ENCODE measurements at places on chromosomes 5 and 9.

GRCh38 chr5:28310696-28311095, 1272.3 kb upstream of the CDH9 start:
- H3K4me3 ChIP-seq, result no peak overlapping the region
- H3K27me3 ChIP-seq, result no peaks in the 10 kb centered on the region
- H3K27ac ChIP-seq, result no peak overlapping the region

- no peaks in the 10 kb centered on the region for H3K27me3 ChIP-seq
- no peaks in the 10 kb centered on the region for H3K4me1 ChIP-seq
- H3K36me3 ChIP-seq, result no peaks in the 10 kb centered on the region
These were observed 239.3 kb upstream of the PRDM9 start for GRCh38 chr5:23268136-23268535.

DNA sequence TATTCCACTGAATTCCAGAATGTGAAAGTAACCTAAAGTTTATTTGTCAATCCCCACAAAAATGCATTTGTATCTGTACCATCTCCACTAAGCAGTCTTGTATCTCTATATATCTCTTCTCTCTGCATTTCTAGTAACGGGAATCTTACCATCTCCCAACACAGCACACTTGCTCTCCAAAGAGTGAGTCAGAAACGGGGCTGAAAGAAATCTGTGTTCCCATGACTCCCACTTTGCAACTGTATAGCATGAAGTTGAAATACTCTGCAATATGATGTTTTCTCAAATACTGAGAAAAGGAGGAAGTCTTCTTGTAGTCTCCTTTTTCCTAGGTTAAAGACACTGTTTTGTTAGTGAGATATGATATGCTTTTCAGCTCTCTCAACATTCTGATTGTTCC, 848.8 kb upstream of the ACO1 start:
- no peak overlapping the region for H3K27ac ChIP-seq
- no peaks in the 10 kb centered on the region for H3K36me3 ChIP-seq
- no peaks in the 10 kb centered on the region for H3K4me1 ChIP-seq
- H3K4me3 ChIP-seq, result no peak overlapping the region

DNA sequence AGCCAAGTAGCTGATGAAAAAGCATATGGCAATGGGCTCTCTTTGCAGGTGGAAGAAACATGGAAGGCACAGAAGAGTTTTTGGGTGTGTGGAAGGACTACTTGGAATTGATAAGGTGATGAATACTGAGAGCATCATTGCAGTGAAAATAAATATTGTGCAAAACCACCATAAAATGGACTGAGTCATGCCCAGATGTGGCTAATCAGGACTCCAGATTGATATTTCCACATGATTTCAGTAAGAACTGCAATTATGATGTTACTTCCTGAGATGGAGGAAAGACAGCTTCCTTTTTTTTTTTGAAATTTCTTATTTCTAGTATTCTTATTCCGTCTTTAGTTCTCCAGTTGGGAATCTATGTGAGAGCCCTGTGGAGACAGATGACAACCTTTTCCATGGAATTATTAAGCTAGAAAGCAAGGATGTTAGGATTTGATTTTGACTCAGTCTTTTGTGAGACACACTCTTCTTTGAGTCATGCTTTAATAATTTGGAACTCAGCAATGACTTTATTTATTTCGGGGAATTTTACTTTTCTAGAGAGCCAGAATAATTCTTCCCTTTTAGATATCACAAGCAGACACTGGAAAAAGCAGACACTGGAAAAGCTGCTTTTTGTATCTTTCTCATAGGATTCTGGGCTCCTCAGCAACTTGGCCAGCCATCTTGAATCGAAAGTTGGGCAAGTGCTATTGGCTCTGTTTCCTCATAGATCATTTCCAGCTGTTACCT, 94.2 kb upstream of the VCAN start:
- no peak overlapping the region for H3K27ac ChIP-seq
- H3K4me1 ChIP-seq, result no peaks in the 10 kb centered on the region
- no peak for DNase-seq

GRCh38 chr5:14506140-14506538, 75.5 kb upstream of the OTULINL start:
- no peaks in the 10 kb centered on the region for H3K4me1 ChIP-seq
- DNase-seq, result no peak
- H3K27me3 ChIP-seq, result no peaks in the 10 kb centered on the region
- H3K4me3 ChIP-seq, result no peak overlapping the region
- peaks cover 17% of the 10 kb centered on the region for H3K36me3 ChIP-seq
- H3K27ac ChIP-seq, result no peak overlapping the region

GRCh38 chr9:99433555-99433954, 211.5 kb downstream of the SEC61B start:
- no peaks in the 10 kb centered on the region for H3K4me1 ChIP-seq
- H3K27ac ChIP-seq, result peak overlapping the region; percentile 2
- H3K4me3 ChIP-seq, result no peak overlapping the region
- no peaks in the 10 kb centered on the region for H3K27me3 ChIP-seq

DNA sequence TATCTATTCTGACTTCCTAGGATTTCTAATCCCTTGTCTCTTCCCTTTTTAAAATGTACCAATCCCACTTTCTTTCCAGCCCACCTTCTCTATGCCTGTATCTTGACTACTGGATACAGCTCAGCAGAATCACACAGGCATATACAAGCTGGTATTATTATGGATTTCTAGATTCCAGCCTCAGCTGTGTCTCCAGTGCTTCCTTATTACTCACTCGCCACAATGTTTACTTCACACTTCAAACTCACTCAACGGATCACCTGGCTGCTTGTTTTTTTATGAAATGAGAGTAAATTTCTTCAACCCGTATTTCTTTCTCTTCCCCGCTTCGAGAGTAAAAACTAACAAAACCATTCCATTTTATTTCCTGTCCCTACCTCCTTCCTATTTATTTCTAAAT, 38.8 kb downstream of the CWC27 start:
- H3K36me3 ChIP-seq, result peaks cover 7% of the 10 kb centered on the region
- no peaks in the 10 kb centered on the region for H3K4me1 ChIP-seq
- no peak for DNase-seq
- H3K27ac ChIP-seq, result no peak overlapping the region
- H3K4me3 ChIP-seq, result no peak overlapping the region

GRCh38 chr5:141570655-141571054, 48.1 kb downstream of the DIAPH1 start:
- DNase-seq, result no peak
- H3K36me3 ChIP-seq, result peaks cover 82% of the 10 kb centered on the region
- peaks cover 13% of the 10 kb centered on the region for H3K4me1 ChIP-seq
- no peak overlapping the region for H3K4me3 ChIP-seq

- no peaks in the 10 kb centered on the region for H3K4me1 ChIP-seq
- DNase-seq, result no peak
- H3K4me3 ChIP-seq, result no peak overlapping the region
- H3K27me3 ChIP-seq, result no peaks in the 10 kb centered on the region
These were observed 132.6 kb downstream of the PHF2 start for GRCh38 chr9:93708987-93709302.

DNA sequence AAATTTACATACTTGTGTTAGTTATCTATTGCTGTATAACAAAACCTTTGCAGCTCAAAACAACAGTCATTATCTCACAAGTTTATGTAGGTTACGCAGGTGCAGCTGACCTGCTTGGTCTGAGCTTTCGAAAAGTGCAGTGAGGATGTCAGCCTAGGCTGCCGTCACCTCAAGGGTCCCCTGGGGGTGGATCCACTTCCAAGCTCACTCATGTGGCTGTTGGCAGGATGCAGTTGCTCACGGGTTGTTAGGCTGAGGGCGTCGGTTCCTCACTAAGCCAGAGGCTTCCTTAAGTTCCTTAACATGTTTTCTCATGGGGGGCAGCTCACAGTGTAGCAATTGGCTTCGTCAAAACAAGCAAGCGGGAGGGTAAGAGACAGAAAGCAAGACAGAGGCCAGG, 139.8 kb downstream of the DOCK8 start:
- peaks cover 48% of the 10 kb centered on the region for H3K4me1 ChIP-seq
- no peak overlapping the region for H3K27ac ChIP-seq
- no peaks in the 10 kb centered on the region for H3K27me3 ChIP-seq
- no peak overlapping the region for H3K4me3 ChIP-seq

GRCh38 chr5:81980160-81980559, 8.3 kb downstream of the ATG10 start:
- H3K27me3 ChIP-seq, result no peaks in the 10 kb centered on the region
- H3K4me3 ChIP-seq, result no peak overlapping the region
- no peak overlapping the region for H3K27ac ChIP-seq
- DNase-seq, result no peak

GRCh38 chr5:170389550-170389892, 354 bp upstream of the KCNMB1 start:
- no peak for DNase-seq
- peaks cover 52% of the 10 kb centered on the region for H3K27me3 ChIP-seq
- H3K4me1 ChIP-seq, result peaks cover 9% of the 10 kb centered on the region
- no peak overlapping the region for H3K27ac ChIP-seq

DNA sequence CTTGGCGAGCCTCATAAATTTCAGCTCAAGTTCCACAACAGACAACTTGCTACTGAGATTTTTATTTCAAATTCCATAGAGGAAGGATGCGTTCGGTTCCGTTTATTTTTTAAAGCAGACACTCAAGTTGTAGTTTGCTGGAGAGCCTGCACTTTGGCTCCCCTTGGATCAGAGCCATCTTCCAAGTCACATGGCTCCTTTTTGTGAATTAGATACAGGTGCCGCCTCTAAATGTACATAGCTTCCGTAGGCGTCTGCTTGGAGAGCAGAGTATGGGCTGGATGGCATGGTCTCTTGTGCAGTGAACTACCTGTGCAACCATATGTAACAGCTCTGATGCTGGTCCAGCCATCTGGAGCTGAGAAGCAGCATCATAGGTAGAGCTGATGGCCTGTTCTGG, 73.9 kb upstream of the WWC1 start:
- DNase-seq, result no peak
- no peaks in the 10 kb centered on the region for H3K36me3 ChIP-seq
- peaks cover 9% of the 10 kb centered on the region for H3K4me1 ChIP-seq
- no peaks in the 10 kb centered on the region for H3K27me3 ChIP-seq

DNA sequence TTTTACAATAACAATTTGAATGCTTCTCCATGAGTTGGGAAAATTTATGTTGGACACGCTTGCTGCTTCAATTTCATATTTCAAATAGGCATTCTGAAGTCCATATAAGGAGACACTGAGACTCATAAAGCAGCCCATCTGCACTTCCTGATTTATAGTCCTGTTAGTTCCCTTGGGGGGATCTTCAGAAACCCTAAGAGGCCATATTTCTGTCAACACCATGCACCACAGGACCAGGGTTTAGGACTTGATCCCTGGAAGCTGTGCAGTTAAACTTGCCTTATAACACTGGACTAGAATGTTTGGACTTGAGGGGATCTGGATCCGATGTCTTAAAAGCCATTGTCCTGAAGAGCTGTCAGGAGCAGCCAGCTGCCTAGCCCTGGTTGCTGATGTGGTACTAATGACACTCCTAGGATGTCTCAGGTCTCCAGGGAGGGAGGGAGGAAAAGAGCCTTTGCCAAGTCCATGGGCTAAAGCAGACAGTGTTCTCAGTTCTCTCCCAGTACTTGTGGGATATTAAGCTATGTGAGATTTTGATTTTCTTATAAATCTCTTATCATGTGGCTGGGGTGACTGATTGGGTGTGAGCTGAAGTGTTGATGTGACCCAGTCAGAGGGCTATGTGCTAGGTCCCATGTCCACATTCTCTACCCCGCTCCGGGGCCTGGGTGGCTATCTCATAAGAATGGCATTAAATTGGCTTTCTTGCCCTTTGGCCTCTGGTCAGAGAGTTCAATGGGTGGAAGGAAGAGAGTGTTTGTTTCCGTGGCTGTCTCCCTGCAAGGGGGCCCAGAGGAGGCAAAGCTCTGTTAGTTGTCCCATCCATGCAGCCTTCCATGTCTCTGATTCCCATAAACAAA, 399.8 kb downstream of the OSTF1 start:
- no peaks in the 10 kb centered on the region for H3K4me1 ChIP-seq
- no peaks in the 10 kb centered on the region for H3K27me3 ChIP-seq
- DNase-seq, result no peak
- no peaks in the 10 kb centered on the region for H3K36me3 ChIP-seq
- no peak overlapping the region for H3K4me3 ChIP-seq

- H3K36me3 ChIP-seq, result no peaks in the 10 kb centered on the region
- DNase-seq, result no peak
- no peaks in the 10 kb centered on the region for H3K4me1 ChIP-seq
These were observed 222.6 kb downstream of the ROR2 start for GRCh38 chr9:91727316-91727861.

GRCh38 chr5:119049824-119050449, 20.9 kb upstream of the DMXL1 start:
- H3K27me3 ChIP-seq, result no peaks in the 10 kb centered on the region
- H3K4me3 ChIP-seq, result no peak overlapping the region
- no peaks in the 10 kb centered on the region for H3K36me3 ChIP-seq
- no peak overlapping the region for H3K27ac ChIP-seq

GRCh38 chr9:130174920-130175321, 2.7 kb downstream of the NCS1 start:
- no peak overlapping the region for H3K27ac ChIP-seq
- peak overlapping the region; percentile 59 for H3K4me3 ChIP-seq
- peaks cover 4% of the 10 kb centered on the region for H3K36me3 ChIP-seq
- no peaks in the 10 kb centered on the region for H3K4me1 ChIP-seq
- peaks cover 22% of the 10 kb centered on the region for H3K27me3 ChIP-seq

- H3K4me3 ChIP-seq, result no peak overlapping the region
- H3K27me3 ChIP-seq, result peaks cover 100% of the 10 kb centered on the region
- no peak for DNase-seq
- peaks cover 12% of the 10 kb centered on the region for H3K4me1 ChIP-seq
These were observed 1.0 kb upstream of the TSLP start for GRCh38 chr5:111070272-111071134.

DNA sequence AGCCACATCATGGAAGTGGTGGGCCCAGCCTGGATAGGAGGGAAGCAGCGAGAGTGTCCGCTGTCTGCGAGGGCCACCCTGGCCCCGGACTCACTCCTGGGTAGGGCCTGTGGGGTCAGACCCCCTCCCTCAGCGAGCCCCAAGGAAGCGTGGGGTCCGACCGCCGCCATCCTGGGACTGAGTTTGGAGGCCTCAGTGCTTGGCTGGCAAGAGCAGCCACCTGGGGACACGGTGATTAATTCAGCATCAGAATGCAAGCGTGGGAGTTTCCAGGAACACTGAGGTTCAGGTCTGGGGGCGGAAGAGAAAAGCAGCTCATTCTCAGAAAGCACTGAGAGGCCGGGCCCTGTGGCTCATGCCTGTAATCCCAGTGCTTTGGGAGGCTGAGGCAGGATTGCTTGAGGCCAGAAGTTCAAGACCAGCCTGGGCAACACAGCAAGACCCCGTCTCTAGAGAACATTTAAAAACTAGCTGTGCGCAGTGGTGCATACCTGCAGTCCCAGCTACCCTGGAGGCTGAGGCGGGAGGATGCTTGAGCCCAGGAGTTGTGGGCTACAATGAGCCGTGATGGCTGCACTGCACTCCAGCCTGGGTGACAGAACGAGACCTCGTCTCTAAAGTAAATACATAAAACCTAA, 18.3 kb upstream of the CAMSAP1 start:
- DNase-seq, result no peak
- no peak overlapping the region for H3K4me3 ChIP-seq
- no peaks in the 10 kb centered on the region for H3K27me3 ChIP-seq
- H3K27ac ChIP-seq, result no peak overlapping the region
- H3K36me3 ChIP-seq, result peaks cover 3% of the 10 kb centered on the region

Measured in central memory CD8-positive, alpha-beta T cell (primary cell).